ENCODE measurements at places on chromosomes 6 and 20.

DNA sequence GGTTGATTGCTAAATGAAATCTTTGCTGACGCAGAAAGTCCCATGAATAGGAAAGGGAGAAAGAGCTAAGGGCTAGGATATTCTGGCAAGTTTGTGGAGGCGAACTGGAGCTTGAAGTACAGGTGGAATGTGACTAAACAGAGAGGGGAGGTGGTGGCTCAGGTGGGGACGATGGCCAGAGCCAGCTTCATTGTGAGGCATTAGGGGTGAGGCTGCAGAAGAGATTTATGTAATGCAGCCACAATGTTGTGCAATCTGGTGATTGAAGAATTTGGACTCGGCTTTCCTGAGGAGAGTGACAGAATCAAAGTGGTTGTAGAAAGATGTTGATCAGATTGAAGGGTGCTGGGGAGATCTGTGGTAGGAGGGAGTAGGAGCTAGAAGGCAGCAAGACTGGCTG is 42.9 kb upstream of the SPACA1 start:
- no peak for DNase-seq

DNA sequence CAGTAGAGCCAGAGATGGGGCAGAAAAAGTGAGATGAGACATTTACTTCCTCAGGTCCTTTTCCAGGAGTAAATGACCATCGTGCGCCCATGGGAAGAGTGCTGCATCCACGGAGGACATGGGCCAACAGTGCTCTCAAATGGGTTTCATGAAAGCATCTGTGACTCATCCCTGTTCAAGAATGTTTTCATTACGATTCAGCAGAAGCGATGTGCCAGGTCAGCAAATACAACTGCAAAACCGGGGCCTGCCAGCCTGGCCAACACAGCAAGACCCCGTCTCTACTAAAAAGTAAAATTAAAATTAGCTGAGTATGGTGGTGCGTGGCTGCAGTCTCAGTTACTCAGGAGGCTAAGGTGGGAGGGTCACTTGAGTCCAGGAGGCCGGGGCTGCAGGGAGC is 125.1 kb downstream of the LY86 start:
- no peak for DNase-seq

GRCh38 chr6:100116411-100117194 is 122.6 kb upstream of the MCHR2 start:
- no peak for DNase-seq

DNA sequence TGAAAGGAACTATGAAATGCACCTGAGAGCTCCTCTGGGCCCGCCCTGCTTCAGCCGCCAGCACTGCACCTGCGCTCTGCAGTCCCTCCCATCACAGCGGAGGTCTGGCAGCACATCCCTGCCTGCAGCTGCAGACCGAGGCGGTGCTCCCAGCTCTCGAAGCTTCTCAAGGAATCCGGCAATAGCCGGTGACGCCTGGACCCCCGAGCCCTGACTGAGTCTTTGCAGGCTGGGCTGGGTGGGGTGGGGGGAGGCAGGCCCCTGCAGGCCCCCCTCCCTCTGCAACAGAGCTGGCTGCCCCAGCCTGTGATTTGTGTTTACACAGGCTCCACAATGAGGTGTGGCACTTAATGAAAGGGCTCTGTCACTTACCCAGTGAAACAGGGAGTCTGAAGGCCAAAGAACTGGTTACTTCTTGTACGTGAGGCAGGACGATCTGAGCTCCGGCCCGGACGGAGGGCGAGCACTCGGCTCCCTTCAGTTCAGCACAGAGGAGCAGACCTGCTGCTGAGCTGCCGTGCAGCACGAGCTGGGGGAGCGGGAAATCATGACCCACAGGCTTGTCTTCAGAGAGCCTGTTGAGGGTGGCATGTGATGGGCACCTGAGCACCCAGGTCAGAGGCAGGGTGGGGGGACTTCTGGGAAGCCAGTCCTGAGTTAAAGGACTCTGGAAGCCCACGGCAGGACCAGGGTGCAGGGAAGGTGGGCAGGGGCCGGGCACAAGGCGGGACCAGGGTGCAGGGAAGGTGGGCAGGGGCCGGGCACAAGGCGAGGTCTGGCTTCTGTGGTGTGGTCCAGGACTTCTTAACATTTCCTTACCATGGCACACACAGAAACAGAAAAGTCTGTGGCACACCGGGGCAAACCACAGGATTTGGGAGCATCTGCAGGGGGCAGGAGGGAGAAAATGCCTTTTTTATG is 192.3 kb upstream of the THBS2 start:
- no peak for DNase-seq

DNA sequence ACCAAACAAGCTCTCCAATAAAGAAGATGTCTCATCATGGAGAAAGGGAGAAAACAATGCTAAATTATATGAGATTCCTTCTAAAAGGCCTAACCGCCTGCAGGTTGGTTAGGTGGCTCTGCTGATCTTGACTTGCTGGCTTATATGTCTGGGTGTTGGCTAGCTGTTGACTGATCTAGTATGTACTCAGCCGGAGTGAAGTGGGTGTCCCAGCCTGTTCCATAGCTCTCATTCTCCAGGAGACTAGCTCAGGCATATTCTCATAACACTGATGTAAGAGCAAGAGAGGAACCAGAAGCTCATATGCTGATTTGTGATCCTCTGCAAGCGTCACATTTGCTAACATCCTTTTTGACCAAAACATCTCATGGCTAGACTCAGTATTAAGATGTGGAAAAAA is 473.0 kb downstream of the BMP2 start:
- no peak for DNase-seq

DNA sequence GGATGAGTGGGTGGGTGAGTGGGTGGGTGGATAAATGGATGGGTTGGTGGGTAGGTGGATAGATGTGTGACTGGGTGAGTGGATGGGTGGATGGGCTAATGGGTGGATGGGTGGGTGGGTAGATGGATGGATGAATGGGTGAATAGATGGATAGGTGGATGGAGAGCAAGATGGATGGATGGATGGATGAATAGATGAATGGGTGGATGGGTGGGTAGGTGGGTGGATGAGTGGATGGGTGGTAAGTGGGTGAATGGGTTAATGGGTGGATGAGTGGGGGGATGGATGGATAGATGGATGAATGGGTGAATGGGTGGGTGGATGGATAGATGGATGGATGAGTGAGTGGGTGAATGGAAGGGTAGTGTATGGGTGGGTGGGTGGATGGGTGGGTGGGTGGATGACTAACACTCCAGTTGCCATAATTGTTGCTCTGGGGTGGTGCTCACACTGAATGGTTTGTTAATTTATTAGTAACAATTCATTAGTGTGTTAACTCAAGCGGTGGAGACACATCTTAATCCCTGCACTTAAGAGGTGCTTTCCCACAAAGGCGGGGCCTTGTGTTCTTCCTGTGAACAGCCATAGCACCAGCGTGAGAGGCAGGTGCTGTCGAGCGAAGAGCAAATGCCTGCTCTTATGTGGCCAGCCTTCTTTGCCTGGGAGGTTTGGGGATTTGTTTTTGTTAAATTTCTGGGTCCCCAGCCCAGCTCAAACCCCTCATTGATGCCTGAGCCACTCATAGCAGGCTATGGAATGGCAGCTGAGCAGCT is 4.9 kb upstream of the APCDD1L start:
- DNase-seq = no peak

DNA sequence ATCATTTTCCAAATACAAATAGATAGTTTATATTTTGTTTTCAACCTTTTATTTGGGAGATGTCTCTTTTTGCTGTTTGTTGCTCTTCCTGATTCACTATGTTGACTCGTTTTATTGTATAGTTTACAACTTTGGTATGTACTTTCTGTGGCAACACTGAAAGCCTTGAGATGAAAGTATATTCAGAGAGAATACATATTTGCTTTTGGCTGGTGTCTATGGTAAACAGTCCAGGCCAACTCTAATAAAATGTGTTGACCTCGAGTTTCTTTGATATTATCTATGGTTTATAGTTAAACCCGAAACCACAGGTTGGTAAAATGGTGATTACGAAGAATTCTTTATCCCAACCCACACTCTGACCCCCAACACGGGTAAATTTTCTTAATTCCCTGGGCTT is 919.6 kb upstream of the MAP3K7 start:
- no peak for DNase-seq

DNA sequence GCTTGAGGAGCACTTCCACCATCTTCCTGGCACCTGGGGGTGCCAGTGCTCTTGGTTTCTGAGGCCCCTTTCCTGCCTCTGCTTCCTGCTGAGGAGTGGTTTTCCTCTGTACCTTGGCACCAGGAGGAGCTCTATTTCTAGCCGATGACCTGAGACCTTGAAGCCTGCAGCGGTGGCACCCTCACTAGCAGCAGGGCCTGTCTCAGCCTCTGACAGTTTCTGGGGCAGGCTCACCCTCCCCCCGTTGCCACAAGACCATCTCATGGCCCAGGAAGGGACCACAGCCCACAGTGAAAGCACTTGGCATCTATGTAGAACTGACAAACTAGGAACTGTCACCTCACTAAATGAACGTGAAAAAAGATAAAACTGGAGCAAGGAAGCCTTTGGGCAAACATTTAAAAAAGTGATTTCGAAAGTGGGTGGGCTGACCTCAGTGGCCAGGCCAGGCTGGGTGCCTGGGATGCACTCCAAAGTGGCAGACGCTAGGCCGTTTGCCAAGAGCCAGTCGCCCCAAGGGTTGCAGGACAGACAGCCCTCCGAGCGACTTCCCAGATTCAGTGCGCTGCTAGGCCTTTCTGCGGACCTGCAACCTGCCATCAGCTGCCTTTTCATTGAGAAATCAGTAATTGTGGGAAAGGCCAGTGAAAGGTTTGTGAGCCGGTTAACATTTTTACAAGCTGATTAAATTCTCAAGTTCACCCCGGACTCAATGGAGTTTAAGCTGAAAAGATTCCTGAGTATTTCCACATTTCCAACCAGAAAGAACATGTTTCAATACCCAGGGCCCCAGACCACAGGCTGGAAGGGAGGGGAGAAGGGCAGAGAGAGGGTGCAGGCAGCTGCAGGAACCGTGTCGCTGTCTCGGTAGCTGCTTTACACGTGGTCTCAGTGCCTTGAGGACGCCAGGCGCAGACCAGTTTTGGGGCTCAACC is 303.7 kb downstream of the ESR1 start:
- DNase-seq = no peak

GRCh38 chr6:138882369-138883017 is 86.6 kb downstream of the ECT2L start:
- DNase-seq = no peak

DNA sequence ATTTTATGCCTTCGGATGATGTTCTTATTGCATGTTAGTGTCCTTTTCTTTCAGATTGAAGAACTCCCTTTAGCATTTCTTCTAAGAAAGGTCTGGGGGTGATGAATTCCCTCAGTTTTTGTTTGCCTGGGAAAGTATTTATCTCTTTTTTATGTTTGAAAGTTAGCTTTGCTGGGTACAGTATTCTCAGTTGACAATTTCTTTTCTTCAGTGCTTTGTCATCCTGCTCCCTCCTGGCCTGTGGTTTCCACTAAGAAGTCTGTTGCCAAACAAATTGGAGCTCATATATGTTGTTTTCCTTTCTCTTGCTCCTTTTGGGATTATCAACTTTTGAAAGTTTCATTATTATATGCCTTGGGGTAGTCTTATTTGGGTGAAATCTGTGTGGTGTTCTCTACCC is 11.5 kb downstream of the GRM1 start:
- DNase-seq = no peak

DNA sequence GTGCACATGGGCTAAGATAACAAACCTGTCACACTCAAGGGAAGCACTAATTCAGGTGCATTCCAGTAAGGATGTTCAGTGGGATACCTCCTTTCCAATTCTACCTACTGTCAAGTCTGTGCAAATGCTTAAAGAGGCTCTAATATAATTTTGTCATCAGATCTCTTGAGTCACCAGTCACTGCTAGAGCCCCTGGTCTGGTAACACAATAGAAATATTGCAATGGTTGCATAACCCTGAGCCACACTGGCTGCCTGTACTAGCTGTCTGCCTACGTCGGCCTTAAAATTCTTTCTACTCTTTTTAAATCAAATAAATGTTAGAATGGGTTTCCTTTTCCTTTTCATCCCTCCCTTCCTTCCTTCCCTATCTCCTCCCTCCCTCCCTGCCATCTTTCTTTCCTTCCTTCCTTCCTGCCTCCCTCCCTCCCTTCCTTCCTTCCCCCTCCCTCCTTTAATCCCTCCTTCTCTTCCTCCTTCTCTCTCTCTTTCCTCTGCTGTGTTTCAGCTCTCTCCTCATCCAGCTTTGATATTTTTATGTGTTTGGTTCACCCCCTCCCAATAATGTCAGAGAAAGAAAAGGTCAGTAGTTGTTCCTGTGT is 28.1 kb upstream of the OLIG3 start:
- no peak for DNase-seq

- no peak for DNase-seq
These were observed 105.5 kb downstream of the MRPL14 start for GRCh38 chr6:44021589-44022295.

DNA sequence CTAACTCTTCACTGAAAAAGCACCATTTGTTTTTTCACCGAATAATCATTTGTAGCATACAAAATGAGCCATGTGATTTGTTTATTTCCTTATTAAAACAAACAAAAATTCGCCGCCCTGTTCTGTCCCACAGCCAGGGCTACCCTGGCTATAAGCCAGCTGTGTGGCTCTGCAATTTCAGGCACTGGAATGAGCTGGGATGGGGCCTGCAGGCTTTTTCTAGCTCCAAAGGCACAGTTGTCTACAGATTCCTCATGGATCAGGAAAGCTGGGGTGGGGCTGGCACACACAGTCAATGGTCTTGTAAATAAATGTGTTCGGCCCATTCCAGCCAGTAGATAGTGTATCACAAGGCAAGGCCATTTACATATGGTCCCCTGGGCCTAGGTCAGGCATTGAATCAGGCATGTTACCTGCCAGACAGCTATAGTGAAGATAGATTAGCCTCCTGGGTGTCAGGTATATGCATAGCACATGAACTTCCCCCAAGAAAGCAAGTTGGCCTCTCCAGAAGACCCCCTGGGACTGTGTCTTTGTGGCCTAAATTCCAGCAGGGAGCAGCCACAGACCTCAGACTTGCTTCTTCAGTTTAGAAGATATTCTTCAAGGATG is 608.9 kb downstream of the MAFB start:
- no peak for DNase-seq

DNA sequence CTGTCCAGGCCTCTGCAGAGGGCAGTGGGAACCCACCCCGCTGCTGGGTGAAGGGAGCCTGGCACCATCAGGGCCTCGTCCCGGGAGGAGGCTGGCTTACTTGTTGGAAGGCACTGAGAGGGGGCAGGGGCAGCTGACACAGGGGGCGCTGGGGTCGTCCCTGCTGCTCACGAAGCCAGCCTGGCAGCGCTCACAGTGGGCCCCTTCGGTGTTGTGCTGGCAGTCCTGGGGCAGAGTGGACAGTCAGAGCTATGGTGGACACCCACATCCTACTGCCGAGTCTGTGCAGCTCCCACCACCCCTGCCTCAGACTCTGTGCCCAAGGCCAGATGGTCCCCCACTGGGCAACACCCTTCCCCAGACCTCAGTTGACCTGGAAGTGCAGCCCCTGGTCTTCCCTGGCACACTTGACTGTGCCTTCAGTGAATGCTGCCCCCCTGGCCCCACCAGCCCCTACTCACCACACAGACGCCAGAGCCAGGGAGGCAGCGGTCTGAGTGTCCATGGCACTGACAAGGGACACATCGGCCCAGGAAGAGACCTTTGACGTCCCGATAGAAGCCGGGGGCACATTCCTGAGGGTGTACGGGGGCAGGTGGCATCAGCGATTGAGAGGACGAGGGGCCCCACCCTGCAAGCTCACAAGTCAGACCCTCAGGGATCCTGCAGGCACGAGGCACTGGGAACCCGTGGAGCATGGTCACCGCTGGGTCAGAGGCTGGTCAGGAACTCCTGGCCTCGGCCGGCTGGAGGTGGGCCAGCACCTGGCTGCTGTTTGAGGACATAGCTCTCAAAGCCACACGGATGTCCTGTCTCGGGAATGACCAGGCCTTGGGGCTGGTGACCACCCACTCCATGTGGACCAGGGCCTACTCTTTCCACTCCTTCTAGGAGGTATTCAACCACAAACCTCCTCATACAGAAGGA is 21.4 kb downstream of the ADRM1 start:
- DNase-seq = no peak
